ENCODE measurements at places on chromosomes 11 and 22.

DNA sequence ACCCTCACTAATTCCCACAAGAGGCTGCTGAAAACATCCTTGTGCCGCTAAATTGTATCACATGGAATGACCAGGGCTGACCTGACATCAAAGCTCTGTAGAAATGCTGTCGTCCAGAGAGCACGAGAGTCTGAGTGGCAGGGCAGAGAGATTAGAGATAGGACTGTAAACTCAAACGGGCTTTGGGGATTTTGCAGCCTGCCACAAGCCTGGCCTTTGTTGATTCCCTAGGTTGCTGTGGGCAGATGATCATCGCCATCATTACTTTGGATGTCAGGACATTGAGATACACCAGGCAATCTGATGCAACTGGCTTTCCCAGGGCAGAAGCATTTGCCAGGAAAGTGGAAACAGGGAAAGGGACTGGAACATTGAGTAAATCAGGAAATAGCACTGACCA lies 131.6 kb downstream of the ETS1 start:
- no peak for DNase-seq

GRCh38 chr22:50435291-50436014 lies 39.4 kb downstream of the SBF1 start:
- no peak for DNase-seq

GRCh38 chr22:22554587-22555284 lies 4.3 kb downstream of the PRAME start:
- DNase-seq: no peak

- peak; percentile 56 for DNase-seq
Observed at GRCh38 chr11:58923300-58923788, 15.9 kb upstream of the GLYATL1 start.

GRCh38 chr11:13450832-13451397 lies 12.1 kb downstream of the BTBD10 start:
- DNase-seq: no peak

DNA sequence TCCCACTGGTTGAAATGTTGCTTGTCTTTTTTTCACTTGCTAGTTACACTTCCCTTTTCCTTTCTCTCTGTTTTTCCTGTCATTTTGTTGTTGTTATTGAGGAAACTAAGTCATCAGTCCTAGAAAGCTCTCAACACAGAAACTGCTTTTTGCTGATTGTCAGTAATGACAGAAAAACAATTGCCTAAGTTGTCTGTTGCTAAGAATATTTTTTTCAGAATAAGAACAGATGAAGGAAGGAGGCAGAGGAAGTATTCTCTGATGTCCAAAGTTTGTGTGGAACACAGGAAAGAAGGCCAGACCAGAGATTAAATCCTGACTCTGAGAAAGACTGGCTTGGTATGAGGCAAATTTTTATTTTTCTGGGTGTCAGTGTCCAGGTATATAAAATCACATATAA lies 163.3 kb downstream of the CASP12 start:
- no peak for DNase-seq

- no peak for DNase-seq
Observed at GRCh38 chr11:12206529-12206928, 96.1 kb downstream of the MICAL2 start.

DNA sequence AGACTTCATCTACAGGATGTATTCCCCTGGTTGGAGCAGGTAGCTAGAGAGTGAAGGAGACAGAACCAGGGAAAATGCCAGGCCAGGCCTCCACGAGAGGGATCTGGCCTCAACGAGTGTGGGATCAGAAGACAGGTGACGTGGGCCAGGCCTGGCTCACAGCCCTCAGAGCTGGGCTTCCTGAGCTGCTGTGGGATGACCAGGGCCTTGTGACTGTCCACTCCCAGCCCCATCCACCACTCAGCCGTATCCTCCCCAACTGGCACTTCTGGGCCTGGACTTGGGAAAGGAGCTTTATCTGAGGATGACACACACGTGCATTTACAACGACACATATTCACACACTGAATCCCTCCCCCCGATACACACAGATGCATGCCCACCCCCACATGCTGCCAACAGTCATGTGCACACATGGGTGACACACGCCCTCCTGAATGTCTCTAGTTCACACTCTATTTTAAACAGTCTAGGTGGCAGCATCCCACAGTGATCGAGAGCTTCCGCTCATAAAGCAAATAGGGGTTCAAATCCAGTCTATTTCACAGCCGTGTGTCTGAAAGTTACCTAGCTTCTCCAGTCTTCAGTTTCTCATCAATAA lies 93.1 kb downstream of the TP53I11 start:
- DNase-seq: no peak

DNA sequence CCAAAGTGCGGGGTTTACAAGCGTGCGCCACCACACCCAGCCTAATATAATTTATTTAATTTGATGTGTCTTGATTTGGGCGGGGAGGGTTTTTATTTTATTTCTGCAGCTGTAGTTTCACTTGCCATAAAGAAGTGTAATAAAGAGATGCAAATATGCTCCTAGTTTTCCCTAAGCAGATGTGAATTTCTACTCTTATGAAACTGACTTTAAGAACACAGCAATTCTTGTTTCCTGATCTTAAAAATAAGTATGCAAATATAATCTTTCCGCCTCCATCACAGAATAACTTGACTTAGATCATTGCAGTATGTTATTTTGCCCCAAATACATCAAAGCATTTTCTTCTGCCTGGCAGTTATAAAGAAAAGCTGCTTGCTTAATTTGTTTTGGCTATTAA lies 4.4 kb downstream of the SPCS2 start:
- DNase-seq: no peak

DNA sequence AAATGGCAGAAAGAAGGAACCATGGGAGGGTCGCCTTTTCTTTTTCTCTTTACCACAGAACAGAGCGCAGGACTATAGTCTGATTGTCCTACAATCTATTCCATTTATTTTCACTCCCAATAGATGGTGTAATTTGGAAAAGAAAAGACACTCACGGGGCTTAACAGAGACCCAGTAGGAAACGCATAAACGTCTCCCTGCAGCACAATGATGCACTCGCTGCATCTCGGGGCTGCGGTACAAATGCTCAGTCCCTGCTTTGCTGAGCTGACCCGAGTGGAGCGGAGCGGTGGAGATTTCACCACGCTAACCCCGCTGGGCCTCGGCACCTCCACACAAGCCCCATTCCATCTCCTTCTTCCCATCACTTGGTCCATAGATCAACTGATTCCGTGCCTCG lies 1.5 kb downstream of the FEZ1 start:
- DNase-seq: no peak

GRCh38 chr22:40721266-40721665 lies 42.0 kb downstream of the MCHR1 start:
- DNase-seq: no peak

- DNase-seq: no peak
Observed at GRCh38 chr11:47051217-47051616, 114.7 kb downstream of the CSTPP1 start.

- no peak for DNase-seq
Observed at GRCh38 chr11:20670932-20671403, 1.6 kb downstream of the NELL1 start.

DNA sequence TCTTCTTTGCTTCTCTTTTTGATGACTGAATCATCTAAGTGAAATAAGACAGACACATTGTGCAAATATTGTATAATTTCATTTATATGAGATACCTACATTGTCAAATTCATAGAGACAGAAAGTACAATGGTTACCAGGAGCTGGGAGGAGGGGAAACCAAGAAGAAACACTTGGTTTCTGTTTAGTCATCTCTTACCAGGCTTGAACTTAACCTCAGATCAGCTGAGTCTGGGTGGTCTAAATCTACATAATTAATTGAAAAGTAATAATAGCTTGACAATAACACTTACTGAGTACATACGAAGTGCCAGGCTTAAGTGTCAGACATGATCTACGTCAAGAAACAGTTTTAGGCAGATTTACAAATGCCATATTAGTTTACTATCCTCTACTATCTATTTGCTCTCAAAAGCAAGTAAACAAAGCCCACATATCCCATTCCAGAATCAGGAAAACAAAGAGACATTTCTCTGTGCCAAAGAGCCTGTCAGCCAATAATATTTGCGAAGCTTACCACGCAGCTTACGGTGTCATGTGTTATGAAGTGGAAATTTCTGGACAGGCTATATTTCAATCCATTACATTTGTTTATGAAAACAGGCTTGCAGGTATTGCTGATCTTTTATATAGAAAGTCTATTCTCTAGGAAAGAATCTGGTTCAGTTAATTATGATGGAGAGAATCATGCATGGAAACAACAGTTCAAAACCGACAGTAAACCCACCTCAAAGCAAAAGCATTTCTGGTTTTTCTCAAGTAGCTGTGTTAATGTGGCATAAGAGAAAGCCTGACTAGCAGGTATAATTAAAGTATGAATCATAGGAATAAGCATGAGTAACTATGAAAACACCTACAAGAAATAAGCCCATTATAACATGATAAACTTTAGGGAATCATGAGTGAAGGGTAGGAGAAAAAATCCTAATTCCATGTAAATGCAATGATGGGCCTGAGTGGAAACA lies 2.7 kb upstream of the ARHGAP42 start:
- no peak for DNase-seq

- DNase-seq: no peak
Observed at GRCh38 chr11:132158696-132159095, 788.3 kb downstream of the NTM start.

DNA sequence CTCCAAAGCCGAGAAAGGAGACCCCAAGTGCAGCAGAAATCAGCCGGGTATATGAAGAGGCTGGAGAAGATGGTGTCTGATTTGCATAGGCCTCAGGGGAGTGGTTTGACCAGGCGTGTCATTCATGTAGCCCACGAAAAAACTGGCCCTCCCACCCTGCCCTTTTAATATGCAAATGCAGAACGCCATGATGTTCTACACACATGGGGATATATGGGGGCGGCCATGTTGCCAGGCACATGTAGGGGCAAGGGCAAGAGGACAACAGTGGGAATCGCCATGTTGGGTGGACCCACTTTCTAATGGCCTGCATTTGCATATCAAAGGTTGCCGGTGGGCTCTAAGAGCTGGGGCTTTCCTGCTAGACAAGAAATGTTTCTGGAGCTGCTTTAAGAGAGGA lies 86.4 kb downstream of the ISX start:
- DNase-seq: no peak

DNA sequence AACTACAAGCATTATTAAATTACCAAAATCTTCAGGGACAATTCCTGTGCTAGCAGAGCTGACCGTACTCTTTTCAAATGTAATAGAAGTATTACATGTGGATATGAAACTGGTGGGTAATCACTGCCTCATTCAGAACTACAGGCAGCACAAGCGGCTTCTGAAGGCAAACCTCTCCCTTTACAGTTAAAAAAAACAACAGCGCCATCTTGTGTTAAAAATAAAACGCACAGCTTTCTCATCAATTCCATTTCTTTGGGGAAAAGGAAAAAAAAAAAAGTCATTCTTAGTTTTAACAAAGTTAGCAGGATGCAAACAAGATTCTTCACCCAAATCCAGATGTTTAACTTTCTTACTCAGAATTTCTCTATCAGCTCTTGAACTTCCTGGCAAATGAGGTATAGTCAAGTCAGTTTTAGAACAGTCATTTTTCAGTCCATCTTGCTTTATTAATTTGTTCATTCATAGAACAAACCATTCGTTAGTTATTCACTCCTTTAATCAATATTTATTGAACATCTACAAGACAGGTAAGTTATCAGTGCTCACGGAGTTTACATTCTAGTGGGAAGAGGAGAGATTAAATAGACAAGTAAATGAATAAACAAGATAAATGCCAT lies 331.8 kb upstream of the MPPED2 start:
- DNase-seq: peak; percentile 81

GRCh38 chr22:21652547-21653545 lies 10.7 kb downstream of the SDF2L1 start:
- DNase-seq: no peak

DNA sequence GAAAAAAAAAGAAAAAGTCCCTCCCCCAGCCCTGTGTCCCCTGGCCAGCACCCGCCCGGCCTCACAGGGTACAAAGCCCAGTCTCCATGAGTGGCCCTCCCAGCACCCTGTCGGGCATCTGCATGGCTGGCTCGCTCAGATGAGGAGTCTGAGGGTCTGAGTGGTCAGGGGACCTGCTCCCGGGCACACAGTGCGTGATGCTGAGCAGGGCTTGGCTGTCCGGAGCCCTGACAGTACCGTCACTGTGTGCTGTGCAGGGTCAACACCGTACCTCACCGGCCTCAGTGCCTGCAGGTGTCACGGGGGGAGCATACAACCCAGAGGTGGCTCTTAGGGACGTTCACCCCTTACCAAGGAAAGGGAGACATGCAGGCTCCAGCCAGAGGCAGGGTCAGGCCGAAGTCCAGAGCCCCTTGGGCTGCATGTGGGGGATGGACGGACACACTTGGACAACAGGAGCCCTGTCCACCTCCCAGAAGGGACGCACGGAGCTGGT lies 3.6 kb upstream of the PLXNB2 start:
- no peak for DNase-seq

- no peak for DNase-seq
Observed at GRCh38 chr11:70491696-70492472, 93.6 kb downstream of the CTTN start.

GRCh38 chr11:119764108-119764868 lies 35.3 kb upstream of the NECTIN1 start:
- no peak for DNase-seq

DNA sequence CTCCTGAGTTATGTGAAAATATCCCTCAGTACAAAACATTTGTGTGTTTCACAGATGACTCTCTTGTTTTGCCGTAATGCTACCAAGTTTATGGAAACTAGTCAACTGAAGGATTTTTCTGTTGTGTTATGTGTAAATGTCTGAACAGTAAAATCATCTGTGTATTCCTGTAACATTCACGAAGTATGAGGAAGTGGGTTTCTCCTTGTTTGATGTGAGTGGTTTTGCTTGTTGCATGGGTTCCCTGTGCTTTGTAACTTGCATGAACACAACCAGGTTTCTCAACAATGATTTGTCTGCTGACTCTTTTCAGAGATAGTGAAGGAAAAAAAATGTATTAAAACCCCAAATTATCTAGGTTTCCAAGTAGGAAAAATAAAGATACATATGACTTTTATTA lies 138.1 kb downstream of the PGR start:
- no peak for DNase-seq

- no peak for DNase-seq
Observed at GRCh38 chr11:125886997-125887372, 483 bp upstream of the HYLS1 start.

Measured in HT-29 (cell line).